Dermis blood vessel endothelial cell (primary cell): ENCODE measurements at places on chromosomes 6 and 20. TPM values are rescaled to one million over a fixed set of nuclear protein-coding genes. Genes with fewer than 3 reads are reported as not detected.

- peak; percentile 73 for DNase-seq
These were observed at the start of gene ZNF512B for GRCh38 chr20:63969838-63970713. Gene ZNF512B (minus strand): TSS chr20:63969930. CDS start chr20:63967950, 1,980 bp downstream.

- no peak for DNase-seq
These were observed 6.9 kb upstream of the CST11 start for GRCh38 chr20:23459461-23460150.

DNA sequence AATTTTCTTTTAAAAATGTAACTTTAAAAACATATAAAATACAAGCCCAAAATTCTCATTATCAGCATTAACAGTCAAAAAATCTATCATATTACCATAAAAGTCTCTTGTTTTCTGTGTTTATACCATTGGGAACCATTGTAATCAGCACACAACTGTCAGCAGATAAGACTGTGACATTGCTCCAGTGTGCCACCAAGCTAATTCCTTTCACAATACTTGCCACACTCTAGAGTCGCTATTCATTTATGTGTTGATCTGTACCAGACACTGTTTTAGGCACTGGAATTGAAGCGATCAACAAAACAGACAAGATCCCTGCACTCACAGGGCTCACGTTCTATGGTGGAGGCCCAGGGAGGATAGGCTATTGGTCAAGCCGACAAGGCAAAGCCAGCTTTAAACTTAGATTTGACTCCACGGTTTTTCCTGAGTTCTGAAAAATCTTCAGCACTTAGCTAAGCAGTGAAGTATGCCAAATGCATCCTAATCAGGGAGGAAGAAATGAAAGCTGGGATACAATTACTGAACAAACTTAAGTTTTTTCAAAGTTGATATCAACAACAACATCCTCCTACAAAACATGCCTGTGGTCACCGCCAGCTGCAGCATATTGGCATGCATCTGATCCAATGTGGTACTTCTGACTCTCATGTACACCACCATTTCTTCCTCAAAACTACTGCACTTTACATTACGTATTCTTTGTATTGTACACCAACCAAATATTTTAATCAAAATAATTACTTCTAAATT, 60.5 kb downstream of the GMDS start:
- no peak for DNase-seq

DNA sequence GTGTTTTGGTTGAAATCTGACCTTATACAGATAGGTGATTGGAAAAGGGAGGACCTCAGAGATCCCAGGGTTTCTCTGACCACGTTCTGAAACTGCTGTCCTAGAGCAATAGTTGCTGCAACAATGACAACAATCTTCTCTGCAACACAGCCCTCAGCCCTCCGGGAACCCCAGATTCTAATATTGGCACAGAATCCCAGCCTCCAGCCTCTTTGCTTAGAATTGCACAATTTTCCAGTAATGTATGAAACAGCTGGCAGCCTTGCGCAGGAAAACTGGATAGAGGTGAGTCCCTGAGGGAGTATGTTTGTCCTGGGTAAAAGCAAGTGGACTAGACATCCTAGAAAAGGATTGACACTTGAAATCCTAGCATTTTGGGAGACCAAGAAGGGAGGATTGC, 30.4 kb upstream of the PNRC1 start:
- no peak for DNase-seq

DNA sequence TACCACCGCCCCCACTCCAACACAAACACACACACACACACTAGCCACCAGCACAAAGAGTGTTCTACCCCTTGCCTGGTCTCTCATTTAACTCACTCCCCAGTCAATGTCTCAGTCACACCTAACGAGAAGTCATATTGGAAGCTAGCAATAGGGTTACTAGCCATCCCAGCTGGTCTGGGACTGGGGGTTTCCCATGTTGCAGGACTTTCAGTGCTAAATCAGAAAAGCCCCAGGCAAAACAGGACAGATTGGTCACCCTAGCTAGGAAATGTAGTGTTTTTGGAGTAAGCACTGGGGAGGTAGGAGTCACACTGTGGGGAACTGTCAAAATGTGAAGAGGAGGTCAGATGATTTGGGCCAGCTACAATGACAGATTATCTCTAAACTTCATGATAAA, 158.1 kb downstream of the UNC5CL start:
- DNase-seq, result no peak

DNA sequence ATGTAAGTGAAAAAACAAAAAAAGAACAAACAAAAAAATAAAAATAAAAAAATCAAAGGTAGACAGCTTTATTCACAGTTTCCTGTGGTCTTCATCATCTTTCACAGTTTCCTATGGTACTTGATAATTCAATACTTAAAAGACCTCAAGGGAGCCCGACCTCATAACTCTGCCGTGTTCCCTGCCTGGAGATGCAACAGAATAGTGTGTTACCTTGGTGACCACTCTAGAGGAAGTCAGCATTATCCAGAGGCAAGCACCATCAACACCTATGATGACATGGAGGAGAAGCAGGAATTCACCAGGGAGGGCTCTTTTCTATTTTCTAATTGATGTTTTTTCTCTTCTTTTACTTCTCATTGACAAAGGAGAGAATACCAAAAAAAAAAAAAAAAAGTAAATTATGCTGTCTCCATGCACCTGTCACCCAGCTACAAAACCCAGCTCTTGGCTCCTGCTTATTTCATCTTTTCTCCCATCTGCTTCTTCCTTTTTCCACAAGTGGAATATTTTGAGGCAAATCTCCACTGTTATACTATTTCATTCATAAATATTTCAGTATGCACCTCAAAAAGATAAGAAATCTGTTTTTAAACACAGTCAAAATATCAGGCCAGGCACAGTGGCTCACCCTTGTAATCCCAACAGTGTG, 95.8 kb upstream of the STXBP5 start:
- no peak for DNase-seq

DNA sequence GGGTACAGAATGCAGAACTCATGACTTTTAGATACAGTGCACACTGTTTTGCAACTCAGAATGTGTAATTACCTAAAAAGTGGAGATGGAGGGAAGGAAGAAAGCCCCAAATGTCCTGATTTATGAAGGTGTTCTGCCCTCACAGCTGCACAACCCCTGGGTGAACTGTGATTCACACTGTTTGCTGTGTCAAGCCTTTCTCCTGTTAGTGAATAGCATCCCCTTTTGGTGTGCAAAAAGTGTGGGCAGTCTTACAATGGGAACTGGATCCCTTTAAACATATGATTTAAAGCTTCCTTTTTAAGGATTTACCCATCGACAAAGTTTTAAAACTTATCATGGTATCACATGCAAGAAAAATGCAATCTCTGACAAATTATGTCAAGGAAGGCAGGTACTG, 633.4 kb upstream of the EPHA7 start:
- DNase-seq, result no peak

- DNase-seq, result no peak
These were observed 98.7 kb downstream of the BACH2 start for GRCh38 chr6:90197854-90198496.

- DNase-seq, result no peak
These were observed 328.1 kb upstream of the ARID1B start for GRCh38 chr6:156449128-156449527.

- DNase-seq, result no peak
These were observed 20.5 kb upstream of the AFDN start for GRCh38 chr6:167806061-167806700.

DNA sequence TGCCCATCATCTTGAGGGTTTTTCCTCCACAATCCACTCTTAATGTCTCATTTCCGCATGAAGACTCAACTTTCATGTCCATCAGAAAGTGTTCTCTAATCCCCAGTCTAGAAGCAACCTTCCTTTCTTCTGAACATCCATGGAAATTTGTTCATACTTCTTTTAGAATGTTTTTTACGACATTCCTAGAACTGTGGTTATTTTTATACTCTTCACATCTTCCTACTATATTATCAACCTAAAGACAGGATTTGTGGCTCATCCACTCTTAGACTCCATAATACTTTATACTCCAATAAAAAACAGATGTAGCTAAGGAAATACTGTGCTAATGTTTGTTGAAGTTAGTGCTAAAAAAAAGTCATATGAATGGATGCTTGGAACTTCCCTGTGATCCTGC, 1.4 kb upstream of the CAP2 start:
- no peak for DNase-seq

DNA sequence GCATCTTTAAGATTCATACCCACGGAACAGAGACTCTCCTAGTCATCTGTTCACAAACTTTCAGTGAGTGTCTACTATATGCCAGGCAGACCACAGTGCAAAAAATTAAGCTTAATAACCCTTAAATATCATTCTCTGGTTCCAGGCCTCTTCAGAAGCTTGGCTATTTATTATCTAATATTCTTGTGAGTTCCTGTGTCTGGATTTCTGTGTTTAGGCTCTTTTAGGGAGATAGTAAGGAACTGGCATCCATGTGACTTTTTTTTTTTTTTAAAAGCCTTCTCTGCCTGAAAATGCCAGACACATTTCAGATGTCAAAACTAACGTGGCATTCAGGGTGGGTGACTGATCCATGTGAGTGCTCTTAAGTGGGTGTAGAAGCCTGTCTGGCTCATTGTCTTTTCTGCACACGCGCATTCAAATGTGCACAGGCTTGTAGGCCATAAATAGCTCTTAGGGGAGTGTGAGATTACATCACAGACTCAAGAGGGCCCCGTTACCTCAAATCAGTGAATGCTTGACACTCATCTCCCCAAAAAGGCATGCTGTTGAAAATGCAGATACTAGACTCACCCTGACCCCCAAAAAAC, 141.9 kb downstream of the GMPR start:
- no peak for DNase-seq

DNA sequence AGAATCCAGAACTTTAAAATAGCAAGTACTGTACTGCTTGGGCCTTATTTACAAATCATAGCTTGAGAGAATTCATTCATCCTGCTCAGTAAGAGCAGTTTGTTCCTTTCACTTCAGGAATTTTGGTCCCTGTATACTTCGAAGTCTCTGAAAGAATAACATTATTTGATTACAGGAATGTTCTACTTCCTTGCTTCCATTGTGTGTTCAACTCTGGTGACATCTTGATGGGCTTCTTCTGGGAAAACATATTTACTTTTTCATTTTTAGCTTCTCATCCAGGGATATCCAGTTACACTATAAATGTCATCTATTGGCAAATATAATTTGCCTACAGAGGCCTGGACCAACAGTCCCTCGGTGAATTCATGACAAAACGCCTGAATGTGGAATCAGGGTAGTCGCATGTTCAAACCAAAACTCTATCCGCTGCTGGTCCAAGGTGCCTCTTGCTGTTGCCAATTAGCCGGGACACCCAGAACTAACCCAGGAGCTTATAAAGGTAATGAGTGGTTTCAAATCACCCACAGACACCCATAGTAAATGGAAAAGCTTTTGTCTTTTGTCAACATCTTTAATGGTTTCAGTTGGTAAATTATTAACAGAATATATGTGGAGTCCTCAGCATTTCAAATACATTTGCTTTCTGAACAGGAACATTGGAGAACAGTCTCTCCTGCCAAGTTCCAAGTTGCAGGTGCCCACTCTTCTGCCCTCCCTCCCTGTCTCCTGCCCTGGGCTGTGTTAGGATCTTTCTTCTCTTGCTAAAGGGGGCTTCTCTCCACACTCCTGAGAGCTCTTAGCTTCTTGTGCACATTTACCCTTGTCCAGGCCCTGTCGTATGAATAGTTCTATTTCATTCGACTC, 162.5 kb upstream of the CITED2 start:
- peak; percentile 67 for DNase-seq

DNA sequence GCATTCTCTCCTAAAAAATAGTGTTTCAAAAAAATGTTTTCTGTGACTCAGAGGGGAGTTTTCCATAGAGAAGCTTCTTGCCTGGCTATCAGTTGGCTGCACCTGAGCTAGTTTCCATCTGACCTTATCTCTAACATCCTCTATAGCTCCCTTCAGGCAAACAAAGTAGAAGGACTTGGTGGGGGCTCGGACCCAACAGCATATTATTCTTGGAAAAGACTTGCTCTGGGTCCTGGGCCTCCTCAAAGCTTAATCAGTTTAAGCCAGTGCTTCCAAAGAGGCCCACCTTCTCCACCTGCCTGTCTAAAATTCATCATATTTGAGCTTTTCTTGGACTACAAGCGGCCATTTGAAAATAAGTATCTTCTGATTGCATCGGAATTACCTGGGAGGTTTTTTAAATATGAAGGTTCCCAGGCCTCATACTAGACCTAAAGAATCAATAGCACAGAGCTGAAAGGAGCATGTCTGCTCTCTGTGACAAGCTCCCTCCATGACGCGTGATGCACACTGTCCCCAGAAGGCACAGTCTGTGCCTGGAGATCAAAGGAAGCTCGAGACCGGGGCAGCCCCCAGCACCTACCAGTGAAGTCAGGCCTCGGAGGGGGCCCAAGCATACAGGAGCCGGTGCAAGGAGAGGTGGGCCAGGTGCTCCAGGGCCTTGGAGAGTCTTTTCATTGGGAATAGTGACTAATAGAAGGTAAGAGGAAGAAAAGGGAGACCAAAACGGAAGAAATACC, 80.6 kb upstream of the HIVEP1 start:
- no peak for DNase-seq

DNA sequence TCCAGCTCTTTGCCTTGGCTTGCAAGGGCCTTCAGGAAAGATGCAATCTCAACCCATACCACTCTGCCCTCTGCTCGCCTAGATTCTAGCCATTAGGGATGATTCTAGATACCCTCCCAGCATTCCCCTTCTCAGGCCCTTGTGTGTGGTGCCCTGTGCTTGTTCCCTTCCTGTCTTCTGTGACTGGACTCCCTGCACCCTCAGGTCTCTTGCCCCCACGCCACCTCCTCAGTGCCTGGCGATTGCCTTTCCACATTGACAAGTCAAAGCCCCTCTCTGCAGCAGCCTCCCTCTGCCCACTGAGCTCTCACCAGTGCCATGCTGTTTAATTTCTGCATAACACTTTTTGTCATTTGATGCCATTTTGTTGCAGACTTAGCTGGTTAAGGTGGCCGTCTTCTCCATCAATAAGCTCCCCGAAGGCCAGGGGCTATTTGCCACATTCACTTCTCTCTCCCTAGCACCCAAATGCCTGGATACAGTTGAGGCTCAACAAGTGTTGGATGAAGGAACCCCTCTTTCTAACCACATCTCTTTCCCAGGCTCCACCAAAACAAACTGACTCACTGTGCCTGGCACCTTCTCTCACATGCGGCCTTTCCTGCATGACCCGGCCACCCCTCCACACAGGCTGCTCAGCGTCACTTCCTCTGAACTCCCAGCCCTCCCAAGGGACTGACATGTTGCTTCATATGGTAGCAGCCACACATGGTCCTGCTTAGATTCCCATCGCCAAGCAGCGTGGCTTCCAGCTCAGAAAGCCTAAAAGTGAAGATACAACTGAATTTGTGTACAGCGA, 4.6 kb upstream of the TXNDC5 start:
- peak; percentile 89 for DNase-seq

GRCh38 chr6:96786336-96786735, 50.9 kb downstream of the GPR63 start:
- DNase-seq, result no peak

GRCh38 chr6:139165324-139165723, 30.4 kb downstream of the HECA start:
- no peak for DNase-seq

- DNase-seq, result peak; percentile 15
These were observed 54.6 kb downstream of the PCSK2 start for GRCh38 chr20:17281478-17281877.

The ENPP4 gene
- total RNA-seq, result 4.9 and 6.9 TPM in 2 replicates

The MRAP2 gene
- 2.7 and 3.1 TPM in 2 replicates for total RNA-seq

The F13A1 gene
- not detected in 2 replicates for total RNA-seq

The FOXC1 gene
- total RNA-seq, result 8.3 and 12.1 TPM in 2 replicates

The PRSS35 gene
- total RNA-seq, result not detected in 2 replicates

The LBP gene
- 0.05 TPM in 1 of 2 replicates, not detected in the other for total RNA-seq

The ADRM1 gene
- 130 and 158 TPM in 2 replicates for total RNA-seq

The TOX2 gene
- total RNA-seq, result 0.88 and 1.5 TPM in 2 replicates

The BPI gene
- total RNA-seq, result not detected in 2 replicates

The RAB44 gene
- under 0.01 TPM in 1 of 2 replicates, not detected in the other for total RNA-seq
